ENCODE measurements at places on chromosomes 16 and 17.

DNA sequence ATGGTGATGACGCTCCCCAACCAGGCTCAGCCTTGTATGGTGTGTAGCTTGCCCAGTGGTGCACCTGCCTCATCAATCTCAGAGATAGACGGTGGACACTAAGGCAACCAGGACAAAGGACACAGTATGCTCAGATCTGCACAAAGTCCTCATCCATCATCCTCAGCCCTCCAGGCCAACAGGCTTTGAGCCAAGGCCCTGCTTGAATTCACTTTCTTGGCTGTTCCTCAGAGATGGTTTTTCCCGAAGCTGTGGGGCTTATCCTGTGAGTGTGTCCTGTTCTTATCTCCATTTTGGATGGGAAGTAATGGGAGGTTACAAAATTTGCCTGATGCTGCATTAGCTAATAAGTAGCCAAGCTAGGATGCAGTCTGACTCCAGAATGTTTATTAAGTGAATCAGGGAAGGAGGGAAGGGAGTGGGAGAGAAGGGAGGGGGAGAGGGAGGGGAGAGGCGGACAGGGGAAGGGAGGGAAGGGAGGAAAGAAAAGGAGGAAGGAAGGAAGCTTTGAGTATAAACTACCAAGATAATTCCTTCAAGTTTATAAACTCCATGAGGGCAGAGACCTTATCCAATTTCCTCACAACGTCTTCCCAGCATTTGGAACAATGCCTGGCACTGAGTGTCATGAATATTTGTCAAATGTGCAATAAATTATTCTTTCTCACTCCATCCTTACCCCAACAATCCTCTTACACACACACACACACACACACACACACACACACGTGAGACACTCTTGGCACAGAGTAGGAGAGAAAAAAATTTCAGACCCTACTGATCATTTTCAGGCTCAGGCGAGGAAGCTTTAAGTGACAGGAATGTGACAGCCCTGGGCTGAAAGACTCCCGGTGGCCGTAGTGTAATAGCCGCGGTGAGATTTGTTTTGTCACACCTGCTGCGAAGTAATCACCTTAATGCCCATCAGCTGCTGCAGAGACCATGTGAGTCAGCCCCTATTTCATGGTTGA, 84.3 kb downstream of the BMERB1 start:
- DNase-seq: no peak

DNA sequence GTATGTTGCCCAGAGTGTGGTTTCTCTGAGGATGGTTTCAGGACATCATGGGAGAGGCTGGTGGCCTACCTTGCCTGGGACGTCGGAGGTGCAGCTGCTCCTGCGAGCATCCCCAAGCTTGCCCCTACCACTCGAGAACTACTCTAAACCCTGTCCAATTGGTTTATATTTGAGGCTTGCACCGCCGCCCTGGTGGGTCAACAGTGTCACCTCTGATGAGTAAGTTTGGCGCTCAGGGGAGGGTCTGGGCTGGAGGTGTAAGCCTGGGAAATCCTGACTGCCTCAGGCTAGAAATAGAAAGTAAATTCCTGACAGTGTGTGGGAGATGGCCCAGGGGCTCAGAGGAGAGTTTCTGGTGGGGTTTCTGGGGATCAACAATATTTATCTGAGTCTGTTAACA, 48.2 kb downstream of the CCDC42 start:
- DNase-seq: no peak

- no peak for DNase-seq
These were observed 111.7 kb downstream of the ABCA8 start for GRCh38 chr17:68843522-68843921.

DNA sequence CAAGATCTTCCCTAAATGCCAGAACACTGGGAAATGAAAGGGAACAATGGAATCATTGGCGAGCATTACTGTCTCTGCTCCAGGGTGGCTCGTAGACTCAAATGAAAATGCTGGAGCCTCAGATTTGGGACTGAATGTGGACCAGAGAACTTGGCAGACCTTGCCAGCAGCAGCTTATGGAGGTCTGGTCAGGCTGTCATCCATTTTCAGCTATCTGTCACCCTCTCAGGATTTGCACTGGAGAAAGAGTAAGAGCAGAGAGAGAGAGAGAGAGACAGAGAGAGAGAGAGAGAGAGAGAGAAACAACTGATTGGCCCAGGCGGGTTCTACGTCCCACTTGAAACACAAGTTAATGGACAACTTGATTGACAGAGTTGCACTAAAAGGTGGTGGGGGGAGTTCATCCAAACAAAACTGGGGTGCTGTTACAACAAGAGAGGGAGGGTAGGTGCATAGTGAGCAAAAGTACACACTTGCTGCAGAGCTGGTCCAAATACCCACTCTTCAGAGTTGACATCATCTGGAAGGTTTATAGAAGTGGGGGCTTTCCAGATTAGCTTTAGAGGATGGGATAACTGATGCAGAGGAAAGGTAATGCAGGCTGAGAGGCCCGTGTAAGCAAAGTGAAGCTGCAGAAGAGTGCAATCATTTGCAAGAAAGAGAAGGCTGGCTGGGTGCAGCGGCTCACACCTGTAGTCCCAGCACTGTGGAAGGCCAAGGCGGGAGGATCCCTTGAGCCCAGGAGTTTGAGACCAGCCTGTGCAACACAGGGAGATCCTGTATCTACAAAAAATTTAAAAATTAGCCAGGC, 16.5 kb upstream of the NSMCE1 start:
- DNase-seq: no peak

DNA sequence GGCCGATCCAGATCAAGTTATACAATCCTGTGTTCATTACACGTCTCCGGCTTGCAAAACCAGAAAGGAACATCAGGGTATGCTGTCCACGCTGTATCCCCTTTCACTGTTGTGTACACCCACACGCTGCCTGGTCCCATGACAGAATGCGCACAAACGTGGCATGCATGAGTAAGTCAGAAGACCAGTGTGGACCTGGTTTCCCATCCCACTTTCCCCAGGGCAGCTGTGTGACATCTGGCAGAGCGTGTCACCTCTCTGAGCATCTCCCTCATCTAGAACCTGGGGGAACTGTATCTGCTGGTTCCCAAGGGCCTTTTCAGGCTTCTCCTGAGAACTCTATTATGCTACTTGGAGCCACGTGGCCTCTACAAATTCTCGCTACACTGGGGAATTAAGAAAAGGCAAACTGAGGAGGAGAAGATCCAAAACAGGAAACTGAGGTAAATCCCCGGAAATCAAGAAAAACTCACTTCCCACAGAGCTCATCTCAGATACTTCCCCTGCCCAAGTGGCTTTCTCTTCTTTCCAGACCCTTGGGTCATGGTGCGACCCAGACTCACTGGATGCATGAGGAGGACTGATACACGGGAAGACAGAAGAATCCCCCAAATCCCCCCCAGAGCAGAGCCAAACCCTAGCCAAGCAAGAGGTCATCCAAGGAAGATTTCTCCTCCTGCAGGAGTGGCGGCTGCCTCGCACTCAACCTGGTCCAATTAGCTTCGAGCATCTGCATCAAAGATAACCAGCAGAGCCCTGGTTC, 139.3 kb downstream of the GAS7 start:
- no peak for DNase-seq

GRCh38 chr17:29667969-29668368, 45.3 kb upstream of the CORO6 start:
- DNase-seq: no peak

DNA sequence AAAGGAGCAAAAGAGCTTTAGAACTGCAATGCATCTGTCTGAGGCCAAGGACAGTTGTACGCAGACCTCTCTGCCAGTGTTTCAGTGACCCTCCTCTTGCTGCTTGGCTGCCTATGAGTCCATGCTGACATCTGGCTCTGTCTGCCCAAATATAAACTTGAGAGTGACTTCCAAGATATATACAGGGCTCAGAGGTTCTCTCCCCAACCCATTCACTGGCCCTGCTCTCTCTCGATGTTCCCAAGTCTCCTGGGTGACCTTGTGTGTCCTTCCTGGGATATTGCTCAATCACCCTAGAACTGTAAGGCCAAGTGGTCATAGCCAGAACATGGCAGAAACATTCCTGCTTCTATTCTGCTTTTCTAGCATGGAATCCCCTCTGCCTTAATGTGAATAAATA, 716.3 kb downstream of the WWOX start:
- DNase-seq: no peak

DNA sequence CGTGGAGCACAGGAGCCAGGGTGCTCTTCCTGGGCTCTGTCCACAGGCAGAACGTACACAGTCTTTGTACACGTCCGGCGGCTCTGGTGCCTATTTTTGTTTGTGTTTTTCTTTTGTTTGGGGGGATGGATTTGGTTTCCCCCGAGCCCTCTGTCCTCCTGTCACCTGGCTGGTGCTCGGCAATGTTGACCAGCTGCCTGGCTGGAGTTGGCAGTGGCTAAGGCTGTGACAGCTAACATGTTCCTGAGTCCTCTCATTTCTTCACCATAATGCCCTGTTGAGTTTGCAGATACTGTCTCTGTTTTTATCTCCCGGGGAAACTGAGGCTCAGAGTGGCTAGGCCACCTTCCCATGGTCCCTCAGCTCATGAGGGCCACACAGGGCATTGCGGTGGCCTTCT, 25.7 kb downstream of the MAPT start:
- no peak for DNase-seq

GRCh38 chr16:19136549-19137196, 22.9 kb downstream of the ITPRIPL2 start:
- no peak for DNase-seq
